ENCODE measurements at places on chromosomes 12 and 14.
A peak's percentile ranks its signal among the peaks of the same experiment; 100 is the strongest.

DNA sequence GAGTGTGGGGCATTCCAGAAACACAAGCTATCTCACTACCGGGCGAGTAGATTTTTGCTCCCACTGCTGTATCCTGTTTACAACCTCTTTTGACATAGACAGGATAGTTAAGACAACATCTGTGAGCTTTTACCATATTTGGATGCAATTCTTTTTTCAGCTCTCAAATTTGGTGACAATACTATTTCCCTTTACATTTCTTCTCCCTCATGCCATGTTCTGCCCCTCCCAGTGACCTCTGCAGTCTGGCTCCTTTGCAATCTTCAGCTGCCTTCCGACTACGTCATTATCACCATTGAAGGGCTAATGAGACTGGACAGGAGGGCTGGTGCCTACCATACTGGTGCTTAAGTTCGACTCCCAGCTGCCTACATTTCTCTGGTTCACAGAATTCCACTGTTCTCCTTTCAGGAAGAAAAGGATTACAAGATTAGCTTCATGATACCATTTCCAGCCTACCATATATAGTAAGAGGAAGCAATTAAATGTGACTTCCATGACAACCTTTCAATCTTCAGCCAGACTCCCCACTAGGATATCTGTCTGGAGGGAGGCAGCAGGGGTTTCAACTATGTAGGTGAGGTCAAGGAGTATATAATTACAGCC, 251.6 kb downstream of the PHLDA1 start:
- H3K36me3 ChIP-seq = no peaks in the 10 kb centered on the region
- H3K4me1 ChIP-seq = peaks cover 2% of the 10 kb centered on the region
- H3K27ac ChIP-seq = peak overlapping the region; percentile 4
- H3K4me3 ChIP-seq = no peak overlapping the region

DNA sequence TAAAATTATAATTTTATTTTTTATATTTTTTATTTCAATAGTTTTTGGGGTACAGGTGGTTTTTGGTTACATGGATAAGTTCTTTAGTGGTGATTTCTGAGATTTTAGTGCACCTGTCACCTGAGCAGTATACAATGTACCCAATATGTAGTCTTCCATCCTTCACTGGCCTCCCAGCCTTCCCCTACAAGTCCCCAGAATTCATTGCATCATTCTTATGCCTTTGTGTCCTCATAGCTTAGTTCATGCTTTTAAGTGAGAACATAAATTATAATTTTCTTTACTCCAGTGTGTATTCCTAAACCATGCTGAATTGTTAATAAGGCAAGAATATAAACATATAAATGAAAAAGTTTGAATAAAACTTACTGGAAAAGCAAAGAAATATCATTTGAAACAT, 19.1 kb upstream of the NFKBIA start:
- H3K4me3 ChIP-seq = no peak overlapping the region
- no peaks in the 10 kb centered on the region for H3K27me3 ChIP-seq
- no peak overlapping the region for H3K27ac ChIP-seq
- H3K36me3 ChIP-seq = no peaks in the 10 kb centered on the region
- DNase-seq = no peak
- H3K4me1 ChIP-seq = peaks cover 7% of the 10 kb centered on the region

- H3K36me3 ChIP-seq = peaks cover 2% of the 10 kb centered on the region
- H3K27me3 ChIP-seq = no peaks in the 10 kb centered on the region
- H3K4me3 ChIP-seq = peak overlapping the region; percentile 60
- peaks cover 5% of the 10 kb centered on the region for H3K4me1 ChIP-seq
- DNase-seq = peak; percentile 85
Measured at GRCh38 chr12:119804011-119804641, 73.0 kb downstream of the CIT start.

GRCh38 chr14:100872259-100873095, 31.0 kb downstream of the RTL1 start:
- no peak overlapping the region for H3K27ac ChIP-seq
- no peak for DNase-seq
- no peaks in the 10 kb centered on the region for H3K27me3 ChIP-seq
- peaks cover 1% of the 10 kb centered on the region for H3K4me1 ChIP-seq

DNA sequence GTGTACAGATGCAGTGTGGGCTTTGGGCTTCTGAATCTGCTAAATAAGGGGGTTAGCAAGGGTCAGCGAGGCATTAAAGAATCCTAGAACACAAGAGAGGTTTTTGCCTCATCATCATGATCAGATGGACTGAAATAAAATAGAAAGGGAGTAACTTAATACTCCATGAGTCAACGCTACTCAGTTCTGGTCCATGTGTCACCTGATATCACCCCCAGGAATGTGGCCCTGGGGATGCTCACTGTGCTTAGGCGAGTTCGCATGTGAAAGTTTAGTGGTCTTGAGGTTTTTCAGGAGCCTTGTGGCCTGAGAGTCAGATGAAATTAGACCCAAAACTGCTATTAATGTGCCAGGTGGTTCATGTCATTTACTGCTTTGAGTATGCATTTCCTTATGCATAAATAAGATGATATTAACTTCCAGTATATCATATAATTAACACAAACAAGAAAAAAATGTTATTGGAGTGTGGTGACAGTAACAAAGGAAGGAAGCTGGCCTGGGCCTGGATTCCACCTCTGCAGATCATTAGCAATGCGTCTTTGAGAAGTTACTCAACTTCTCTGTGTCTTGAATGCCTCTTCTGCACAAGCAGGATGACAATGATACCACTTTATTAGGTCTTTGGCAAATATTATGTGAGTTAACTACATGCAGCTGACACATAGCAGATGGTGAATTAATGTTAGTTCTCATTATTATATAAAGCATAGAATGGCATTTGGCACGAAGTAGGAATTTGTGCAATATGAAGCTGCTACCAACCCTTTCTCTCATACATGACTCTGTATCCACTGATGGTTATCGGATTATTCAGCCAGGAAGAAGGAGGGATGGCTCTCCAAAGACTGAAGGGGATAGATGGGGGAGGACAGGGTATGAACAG, 1272.6 kb downstream of the AACS start:
- H3K4me1 ChIP-seq = no peaks in the 10 kb centered on the region
- H3K27me3 ChIP-seq = no peaks in the 10 kb centered on the region
- DNase-seq = no peak

DNA sequence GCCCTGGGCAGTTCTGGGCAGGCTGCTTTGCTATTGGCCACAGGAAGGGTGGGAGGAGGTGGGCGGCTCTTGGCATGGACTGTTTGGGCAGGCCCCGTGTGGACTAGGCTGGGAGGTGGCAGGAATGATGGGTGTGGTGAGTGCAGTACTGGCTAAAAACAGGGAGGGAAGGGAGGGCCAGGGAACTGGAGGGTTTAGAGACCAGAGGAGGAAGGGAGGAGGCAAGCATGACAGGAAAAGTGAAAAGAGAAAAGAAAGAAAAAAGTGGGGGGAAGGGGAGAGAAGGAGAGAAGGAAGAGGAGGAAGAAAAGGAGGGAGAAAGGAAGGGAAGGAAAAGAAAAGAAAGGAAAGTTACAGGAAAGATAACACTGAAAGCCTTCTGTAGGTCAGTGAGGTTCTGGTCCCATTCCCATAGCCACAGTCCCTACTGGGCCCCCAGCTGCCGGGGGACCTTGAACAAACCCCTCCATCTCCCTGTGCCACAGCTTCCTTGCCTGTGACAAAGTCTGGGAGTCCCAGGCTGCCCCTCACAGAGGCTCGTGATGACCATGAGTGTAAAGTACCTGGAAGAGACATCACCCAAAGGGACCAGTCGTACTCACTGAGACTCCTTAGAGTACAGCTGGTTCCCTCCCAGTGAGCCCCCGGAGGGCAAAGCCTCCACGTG, 1.1 kb upstream of the C14orf132 start:
- H3K27ac ChIP-seq = no peak overlapping the region
- no peaks in the 10 kb centered on the region for H3K27me3 ChIP-seq
- peak; percentile 2 for DNase-seq
- peaks cover 11% of the 10 kb centered on the region for H3K36me3 ChIP-seq
- peaks cover 24% of the 10 kb centered on the region for H3K4me1 ChIP-seq

DNA sequence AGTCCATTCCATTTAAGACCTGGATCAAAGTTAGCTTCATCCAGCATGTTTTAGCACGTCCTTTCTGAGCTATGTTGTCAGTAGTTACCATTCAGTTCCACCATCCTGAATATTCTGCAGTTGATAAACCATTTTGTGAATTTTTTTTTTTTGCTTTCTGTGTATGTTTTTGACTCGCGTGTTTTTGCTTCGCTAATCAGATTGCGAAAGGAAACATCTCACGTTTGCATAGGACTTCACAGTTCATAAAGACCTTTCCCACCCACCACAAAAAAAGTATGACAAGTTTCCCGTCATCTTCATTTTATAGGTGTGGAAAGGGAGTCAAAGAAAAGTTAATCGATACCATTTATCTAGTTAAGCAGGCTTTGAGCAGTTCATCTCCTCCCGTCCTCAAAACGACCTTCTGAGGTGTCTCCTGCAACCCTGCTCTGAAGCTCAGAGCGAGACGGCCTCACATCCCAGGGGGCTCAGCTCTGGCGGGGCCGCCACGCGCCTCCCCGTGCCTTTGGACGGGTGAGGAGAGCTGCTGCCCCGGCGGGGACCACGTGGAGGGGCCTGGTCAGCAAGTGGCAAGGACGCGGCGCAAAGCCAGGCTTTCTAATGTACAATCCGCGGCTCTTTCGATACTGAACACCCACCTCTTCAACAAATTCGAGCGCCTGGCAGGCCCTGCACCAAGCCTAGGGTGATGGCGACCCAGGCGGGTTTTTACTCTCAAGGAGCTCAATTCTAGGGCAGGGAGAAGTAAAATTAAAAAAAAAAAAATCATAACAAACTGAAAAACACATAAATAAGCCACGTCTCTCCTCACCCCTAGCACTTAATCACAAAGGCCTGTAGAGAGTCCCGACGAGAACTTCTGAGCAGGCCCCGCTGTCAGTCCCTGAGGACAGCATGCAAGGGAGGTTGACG, 988 bp upstream of the TMEM263 start:
- no peak for DNase-seq
- H3K4me1 ChIP-seq = peaks cover 4% of the 10 kb centered on the region
- peak overlapping the region; percentile 99 for H3K4me3 ChIP-seq
- no peaks in the 10 kb centered on the region for H3K27me3 ChIP-seq

GRCh38 chr14:23910101-23910875, 43.3 kb upstream of the DHRS4 start:
- no peak overlapping the region for H3K4me3 ChIP-seq
- no peak overlapping the region for H3K27ac ChIP-seq
- peaks cover 12% of the 10 kb centered on the region for H3K27me3 ChIP-seq
- H3K36me3 ChIP-seq = no peaks in the 10 kb centered on the region

Data from mesenchymal stem cell (in vitro differentiated cells and primary cell).